ENCODE measurements at places on chromosomes 12 and 14.

DNA sequence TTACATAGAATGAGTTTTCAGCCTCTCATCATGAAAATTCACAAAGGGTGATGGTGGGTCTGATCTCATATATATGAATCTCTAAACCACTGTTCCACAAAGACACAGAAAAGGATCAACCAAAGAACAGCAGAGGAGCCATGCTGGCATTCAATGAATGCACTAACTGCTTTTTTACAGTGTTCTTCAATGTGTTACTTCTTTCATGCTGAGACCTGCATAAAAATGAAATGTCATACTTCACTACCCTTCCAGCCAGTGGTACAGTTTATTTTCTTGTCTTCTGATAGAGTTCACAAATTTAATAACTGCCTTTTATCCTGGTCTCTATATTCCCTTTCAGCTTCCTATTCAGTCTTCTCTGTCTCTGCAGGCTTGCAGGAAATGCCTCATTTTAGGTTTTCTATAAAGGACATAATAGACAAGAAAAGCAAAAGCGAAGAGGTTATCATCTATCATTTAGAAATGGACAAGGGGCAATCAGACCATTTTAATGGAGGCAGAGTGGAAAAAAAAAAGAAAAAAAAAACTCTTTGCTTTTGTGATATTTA lies 836.7 kb upstream of the FOXG1 start:
- DNase-seq = no peak

DNA sequence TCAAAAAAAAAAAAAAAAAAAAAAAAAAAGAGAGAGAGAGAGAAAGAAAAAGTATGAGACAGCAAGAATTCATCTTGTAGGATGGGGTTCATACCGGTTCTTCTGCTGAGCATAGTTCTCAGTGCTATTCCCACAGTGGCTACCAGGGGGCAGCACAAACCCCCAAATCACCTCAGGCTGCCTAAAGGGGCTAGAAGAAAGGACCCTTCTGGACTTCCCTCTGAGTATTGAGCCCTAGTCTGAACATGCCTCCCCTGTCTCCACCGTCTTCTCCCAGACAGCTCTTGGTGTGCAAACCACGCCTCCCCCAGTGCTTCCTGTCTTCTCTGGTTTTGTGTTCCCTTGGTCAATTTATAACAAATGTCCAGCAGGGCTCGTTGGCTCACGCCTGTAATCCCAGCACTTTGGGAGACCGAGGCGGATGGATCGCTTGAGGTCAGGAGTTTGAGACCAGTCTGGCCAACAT lies 31.3 kb upstream of the SMUG1 start:
- peak; percentile 91 for DNase-seq

- no peak for DNase-seq
These were observed 96.7 kb upstream of the PPP4R3A start for GRCh38 chr14:91606851-91607250.

- DNase-seq = peak; percentile 15
These were observed 256.9 kb downstream of the SYT1 start for GRCh38 chr12:79121486-79121885.

- peak; percentile 23 for DNase-seq
These were observed 25.4 kb downstream of the PSMC1 start for GRCh38 chr14:90281756-90282155.

DNA sequence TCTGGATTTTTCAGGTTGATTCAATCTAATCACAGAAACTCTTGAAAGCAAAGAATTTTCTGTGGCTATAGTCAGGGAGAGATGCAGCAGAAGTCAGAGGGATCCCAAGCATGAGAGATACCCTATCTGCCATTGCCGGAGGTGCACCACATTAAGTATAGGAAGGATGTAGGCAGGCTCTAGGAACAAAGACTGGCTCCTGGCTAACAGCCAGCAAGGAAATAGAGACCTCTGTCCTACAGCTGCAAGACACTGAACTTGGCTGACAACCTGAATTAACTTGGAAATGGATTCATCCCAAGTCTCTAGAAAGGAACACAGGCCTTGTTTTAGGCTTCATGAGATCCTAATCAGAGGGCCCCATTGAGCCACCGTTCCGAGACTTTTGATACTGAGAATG lies 364.9 kb upstream of the FLRT2 start:
- no peak for DNase-seq

DNA sequence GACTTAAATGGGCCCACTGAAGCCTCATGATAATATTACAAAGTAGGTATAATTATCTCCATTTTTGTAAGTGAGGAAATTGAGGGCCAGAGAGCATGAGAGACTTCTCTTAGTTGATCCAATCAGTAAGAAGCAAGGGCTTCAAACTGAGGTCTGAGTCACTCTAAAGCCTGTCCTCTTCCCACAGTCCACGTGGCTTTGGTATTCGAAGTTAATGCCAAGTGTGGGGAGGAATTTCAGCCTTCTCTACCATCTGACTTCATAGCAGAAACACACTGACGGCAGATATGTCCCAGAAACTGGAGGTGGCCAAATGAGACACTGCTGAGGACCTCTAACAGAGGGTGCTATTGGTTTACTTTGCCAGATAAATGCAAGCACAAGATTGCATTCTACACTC lies 114.4 kb upstream of the OVCH1 start:
- no peak for DNase-seq

GRCh38 chr12:26786865-26787514 lies 46.0 kb downstream of the ITPR2 start:
- peak; percentile 50 for DNase-seq

DNA sequence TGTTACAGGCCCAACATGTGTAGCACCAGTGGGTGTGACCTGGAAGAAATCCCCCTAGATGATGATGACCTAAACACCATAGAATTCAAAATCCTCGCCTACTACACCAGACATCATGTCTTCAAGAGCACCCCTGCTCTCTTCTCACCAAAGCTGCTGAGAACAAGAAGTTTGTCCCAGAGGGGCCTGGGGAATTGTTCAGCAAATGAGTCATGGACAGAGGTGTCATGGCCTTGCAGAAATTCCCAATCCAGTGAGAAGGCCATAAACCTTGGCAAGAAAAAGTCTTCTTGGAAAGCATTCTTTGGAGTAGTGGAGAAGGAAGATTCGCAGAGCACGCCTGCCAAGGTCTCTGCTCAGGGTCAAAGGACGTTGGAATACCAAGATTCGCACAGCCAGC lies 8.6 kb downstream of the BCL2L14 start:
- no peak for DNase-seq

DNA sequence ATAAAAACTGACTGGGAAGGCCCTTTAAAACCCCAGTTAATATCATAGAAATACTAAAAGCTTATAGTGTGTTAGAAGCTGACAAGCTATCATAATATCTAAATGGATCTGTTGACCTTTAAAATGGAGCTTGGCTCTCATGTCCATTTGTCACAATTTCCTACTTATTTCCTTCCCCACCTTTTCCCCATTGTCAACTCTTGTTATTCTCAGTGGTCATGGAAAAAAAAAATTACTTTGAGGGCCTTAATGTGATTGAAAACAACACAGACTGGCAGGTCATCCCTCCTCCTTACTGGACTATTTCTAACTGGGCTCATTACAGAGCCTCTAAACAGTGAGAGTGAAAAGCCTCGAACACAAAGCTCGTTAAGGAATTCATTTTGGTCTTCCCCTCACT lies 13.7 kb upstream of the WNK1 start:
- no peak for DNase-seq

- no peak for DNase-seq
These were observed 156.3 kb downstream of the NTF3 start for GRCh38 chr12:5588176-5588575.

DNA sequence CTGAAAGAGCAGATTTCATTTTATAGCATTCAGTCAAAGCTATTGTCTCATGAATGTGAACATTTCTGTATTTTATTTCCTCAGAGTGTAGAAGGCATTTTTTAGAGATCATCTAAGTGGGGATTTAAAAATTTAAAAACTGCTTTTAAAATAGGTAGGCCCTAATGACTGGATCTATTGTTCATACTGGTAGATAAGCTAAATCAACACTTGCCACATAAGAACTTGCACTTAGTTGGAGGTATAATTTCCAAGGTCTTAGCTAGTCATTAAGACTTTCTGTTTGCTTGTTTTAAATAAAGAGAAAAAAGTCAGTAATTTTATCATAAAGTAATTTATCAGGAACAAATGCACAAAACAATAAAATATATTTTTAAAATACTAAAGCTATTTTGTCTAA lies 75.2 kb upstream of the LMO3 start:
- no peak for DNase-seq

All from NCI-H82 (cell line).